ENCODE measurements at places on chromosomes 12 and 14.

DNA sequence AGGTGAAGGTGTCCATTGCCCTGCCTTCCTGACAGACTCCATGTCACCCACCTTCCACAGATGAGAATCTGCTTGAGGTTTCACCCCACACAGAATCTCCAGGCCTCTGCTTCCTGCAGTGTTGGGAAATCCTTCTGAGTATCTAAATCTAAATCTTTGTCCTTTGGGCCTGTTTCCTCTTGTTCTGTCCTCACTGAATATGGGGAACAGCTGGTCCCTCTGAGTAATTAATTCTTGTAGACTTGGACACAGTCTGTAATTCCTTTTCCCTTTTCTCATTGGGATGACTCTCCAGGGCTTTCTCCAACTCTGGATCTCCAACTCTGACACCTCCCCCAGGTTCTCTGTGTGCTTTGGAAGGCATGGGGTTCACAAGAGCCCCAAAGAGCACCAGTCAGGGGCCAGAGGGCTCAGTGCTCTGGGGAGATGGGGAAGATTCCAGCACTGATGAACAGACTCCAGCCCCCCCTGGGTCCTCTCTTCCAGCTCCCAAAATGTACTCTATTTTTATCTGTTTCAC, 2.3 kb upstream of the ACVRL1 start:
- DNase-seq = no peak

GRCh38 chr14:75442166-75442565, 14.3 kb downstream of the JDP2 start:
- DNase-seq = no peak

DNA sequence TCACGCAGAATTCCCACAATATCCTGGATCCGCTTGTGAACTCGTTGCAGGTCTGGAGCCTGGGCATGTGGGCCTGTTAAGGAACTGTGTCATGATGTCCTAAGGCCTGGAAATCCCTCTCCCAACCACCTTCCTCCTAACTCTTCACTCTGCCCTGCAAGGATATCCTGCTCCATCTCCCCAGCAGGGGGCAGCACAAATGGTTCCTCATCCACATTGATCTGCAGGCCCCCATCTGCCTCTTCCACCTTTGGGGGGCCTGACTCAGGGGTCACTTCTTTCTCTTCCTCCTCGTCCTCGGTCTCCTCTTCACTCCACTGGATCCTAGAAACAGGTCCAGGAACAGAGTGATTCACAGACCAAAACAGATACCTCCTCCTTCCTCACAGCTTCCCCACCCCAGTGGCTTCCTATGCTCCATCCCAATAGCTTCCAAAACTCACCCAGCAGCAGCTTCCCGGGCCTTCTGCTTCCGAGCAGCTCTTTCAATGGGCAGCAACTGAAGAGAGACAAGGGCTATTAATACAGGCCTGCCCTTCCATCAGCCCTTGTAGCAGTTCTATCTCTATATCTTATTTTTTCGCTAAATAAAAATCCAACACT, 4.5 kb downstream of the NOP2 start:
- DNase-seq = peak; percentile 80

DNA sequence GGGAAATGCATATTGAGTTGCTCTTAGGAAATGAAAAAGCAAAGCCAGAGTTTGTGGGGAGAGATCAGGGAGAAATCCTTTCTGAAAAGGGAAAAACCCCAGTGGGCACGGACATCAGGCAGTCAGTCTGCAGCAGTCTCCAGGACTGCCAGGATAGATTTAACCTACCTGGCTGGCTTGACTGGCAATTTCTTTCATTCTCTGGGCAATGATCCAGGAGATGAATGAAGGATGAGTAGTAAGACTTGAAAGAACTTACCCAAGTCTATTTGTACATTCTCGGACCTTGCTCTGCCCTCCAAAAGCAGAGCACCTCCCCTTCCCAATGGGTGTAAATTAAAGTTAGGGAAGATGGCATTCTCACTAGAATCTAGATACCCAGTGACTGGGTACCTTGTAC, 42.9 kb downstream of the CMAS start:
- no peak for DNase-seq

DNA sequence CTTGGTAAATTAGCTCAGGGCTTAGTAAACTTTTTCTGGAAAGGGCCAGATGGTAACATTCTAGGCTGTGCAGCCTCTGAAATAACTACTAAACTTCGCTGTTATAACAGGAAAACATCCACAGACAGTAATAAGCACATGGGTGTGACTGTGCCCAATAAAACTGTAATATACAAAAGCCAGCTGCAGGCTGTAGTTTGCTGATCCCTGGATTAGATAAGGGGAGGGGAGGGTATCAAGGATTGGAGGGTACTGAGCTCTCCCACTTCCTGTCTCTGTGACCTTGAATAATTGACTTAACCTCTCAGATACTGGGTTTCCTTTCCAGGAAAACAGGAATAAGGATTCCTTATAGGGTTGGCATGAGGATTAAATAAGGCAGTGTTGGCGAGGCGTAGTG, 81.2 kb downstream of the CCDC60 start:
- no peak for DNase-seq

DNA sequence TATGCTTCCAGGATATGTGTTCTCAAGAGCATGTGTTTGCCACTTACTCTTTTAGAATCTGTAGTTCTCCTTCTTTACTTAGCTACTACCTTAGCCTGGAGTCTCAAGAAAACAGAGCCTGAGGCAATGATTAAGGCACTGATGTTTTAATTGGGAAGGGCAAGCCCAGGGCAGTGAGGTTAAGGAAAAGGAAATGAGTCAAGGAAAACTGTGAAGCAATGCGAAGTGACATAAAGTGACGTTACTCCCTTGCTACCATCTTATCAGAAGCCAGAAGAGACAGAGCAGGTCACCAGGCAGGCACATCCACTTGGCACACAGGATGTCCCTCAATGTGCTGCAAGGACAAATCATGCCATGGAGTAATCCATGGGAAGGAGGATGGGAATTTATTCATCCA, 11.3 kb upstream of the EML5 start:
- DNase-seq = no peak

- DNase-seq = peak; percentile 62
These were observed 69.2 kb downstream of the RASSF3 start for GRCh38 chr12:64679487-64680001.

DNA sequence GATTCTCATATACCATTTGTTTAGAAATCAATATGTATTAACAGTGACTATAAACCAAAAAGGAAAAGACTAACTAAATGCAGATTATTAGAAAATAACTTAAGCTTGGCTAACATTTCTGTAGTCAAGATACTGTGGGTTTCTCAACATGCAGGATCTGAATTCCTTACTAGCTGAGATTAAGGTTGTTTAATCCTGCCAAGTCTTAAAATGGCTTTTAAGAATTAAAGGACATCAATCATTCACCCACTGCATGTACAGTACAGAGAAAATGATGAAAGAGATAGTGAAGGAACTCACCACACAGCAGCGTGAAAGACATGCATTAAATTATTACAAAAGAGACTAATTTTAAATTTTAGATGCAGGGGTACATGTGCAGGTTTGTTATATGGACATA, 3.8 kb downstream of the ACSS3 start:
- DNase-seq = no peak

DNA sequence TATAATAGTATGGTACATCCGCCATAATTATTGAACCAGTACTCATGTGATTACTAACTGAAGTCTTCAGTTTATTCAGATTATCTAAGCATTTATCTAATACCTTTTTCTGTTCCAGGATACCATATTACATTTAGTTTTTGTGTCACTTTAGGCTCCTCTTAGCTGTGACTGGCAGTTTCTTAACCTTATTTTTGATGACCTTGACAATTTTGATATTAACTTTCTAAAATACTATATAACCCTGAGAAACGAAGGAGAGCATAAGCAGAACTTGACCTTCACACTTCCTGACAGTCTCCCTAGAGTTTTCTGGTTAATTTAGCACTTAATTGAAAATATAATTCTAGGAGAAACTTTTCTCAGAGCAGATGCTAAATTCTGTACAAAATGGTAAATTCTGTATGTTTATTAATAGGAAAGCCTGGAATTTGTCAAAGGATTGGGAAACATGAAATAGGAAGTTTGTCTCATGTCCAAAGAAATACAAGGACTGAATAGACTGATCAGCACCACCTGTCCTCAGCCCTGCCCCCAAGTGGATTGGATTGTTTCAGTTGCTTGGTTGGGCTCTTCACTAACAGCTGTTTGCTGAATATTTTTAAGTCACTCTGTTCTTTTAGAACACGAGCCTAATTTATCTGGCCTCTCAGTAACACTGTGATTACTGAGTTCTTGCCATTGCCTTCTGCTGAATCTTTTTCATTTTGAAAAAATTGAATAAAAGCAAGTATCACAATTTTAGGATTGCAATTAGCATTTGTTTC, 6.0 kb downstream of the BICDL1 start:
- no peak for DNase-seq

DNA sequence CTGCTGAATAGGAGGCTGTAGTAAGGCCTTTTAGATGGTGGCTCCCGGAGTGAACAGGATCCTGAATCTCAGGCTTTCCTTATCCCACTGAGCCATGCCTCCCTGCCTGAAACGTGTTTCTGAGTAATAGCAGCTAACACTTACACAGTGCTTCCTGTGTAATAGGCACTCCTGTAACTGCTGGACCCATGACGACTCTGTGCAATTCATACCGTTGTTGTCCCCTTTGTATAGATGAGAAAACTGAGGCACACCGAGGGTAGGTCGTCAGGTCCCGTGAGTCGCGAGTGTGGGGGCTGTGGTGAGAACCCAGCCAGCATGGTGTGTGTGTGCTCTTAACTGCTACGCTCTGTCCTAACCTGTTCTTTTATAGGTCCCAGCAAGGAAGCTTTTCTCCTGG, 193.6 kb downstream of the CACNA1C start:
- no peak for DNase-seq

- DNase-seq = no peak
These were observed 427.5 kb downstream of the SNAPC1 start for GRCh38 chr14:62189698-62190097.

DNA sequence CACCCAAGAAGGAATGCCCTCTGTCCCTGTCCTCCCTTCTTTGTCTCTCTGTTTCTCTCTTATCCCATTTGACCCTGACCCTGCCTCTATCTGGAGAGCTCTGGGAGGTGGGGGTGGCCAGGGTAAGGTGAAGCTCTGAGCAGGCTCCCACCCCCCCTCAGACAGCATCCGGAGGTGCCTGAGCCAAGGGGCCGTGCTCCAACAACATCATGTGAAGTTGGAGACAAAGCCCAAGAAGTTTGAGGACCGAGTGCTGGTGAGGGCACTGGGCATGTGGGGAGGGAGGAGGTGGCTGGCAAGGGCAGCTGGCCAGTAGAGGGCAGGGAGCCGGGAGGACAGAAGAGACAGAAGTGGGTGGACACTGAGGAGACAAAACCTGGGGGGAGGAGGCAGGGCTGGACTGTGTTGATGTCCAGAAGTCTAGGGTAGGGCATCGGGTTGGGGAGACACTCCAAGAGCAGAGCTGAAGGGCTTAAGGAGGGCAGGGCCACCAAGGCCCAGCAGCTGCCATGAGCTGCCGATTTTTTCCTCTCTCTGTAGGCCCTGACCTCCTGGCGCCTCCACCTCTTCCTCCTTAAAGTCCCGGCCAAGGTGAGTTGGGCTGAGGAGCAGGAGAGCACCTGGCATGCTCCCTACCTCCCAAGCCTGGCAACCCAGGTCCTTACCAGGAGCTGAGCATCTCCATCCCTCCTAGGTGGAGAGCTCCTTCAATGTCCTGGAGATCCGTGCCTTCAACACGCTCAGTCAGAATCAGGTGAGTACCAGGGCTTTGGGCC, 1.9 kb downstream of the CARMIL3 start:
- DNase-seq = no peak

DNA sequence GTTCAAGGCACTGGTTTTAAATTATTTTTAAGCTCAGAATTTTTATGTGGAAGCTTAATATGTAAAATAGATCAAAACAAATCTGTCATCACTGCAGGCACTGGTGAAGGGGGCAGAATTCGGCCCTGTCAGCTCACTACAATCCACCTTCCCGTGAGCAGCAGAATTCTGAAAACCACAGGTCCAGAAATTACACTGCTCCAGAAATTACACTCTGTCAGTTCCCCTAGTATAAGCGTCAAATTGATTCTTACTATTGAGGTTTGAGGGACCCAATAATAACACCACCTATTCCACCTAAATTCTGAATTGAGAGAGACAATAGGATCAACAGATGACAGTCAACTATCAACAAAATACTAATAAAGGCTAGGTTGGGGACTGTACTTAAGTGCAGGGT, 245.5 kb downstream of the PHLDA1 start:
- no peak for DNase-seq

DNA sequence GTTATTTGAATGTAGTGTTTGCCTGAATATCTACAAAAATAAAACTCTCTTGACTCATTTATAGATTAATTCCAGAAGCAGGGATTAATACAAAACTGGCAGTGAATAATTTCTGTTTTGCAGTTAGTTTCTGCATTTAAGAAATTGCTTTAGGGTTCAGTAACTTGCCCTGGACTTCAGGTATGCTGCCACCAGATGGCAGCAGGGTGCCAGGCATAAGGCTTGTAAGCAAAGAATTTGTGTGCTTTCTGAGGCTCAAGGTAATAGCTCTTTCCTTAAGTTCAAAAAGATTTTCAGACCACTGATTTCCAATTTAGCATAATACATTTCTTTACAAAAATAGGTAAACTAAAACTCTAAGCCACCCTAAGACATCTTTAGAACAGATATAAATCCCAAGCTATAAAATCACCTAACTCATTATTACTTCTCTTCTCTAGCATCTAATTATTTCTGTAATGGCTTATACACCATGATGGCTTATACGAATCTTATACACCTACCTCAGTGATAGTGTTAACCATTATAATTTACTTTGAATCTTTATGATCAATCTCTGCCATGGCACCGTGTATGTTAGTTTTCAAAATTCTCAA, 398.3 kb downstream of the APAF1 start:
- DNase-seq = peak; percentile 64

GRCh38 chr12:26691234-26691970, 141.6 kb downstream of the ITPR2 start:
- DNase-seq = no peak

- DNase-seq = no peak
These were observed 53.3 kb upstream of the E2F7 start for GRCh38 chr12:77118696-77119095.

GRCh38 chr14:22781301-22781991, 15.0 kb downstream of the OXA1L start:
- no peak for DNase-seq

- DNase-seq = no peak
These were observed 335.7 kb downstream of the RPS29 start for GRCh38 chr14:49250517-49250916.

GRCh38 chr14:64387232-64387781, 846 bp upstream of the MTHFD1 start:
- no peak for DNase-seq

GRCh38 chr12:115632308-115632707, 645.2 kb downstream of the MED13L start:
- DNase-seq = no peak

DNA sequence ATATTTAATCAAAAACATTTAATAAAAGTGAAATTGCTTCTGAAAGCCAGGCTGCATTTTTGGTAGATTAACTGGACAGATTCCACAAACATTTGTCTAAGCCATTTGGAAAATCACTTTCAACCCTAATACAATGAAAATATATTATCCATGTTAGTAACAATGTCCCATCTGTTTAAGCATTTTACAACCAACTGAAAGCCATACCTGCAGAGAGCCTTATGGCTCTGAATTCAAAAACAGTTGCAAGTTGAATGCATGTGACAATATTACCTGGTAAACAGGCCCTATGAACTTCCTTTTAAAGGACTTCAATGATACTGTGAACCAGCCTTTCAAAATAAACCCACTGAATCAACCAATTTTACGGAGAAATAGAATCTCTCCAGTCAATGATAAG, 468.1 kb downstream of the BTG1 start:
- DNase-seq = no peak
